Adipocyte (in vitro differentiated cells): ENCODE measurements at places on chromosomes 11 and 22.

DNA sequence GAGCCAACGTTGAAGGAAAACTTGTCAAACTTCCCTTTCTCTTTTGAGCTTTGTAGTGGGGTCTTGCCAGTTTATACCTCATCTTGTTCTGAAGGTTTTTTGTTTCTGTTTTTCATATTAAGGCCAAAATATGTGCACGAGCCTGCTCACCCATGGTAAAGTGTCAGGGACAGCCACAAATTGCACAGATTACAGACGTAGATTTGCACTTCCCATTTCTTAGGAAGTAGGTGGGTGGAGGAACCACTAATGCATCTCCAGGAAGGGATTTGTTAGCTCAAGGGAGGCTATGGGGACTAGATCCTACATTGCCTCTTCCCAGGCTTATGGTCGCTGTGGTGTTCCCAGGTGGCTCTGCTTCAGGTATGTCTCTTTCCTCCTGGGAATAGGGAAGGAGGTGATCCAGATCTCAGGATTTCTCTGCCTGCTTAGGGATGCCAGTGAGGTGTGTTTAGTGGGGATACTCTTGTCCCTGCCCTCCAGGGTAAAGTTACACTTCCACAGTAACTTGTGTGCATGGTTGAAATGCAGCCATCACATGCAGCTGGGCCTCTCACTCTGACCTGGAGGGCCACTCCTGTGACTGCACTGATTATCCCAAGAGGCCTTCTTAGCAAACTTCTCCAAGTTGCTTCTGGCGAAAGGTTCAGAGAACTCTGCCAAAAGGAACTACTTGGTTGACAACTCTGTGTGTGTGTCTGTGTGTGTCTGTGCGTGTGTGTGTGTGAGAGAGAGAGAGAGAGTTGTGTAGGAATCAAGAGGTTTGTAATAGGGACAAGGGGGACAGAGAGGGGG, 9.8 kb downstream of the PPFIBP2 start:
- DNase-seq: no peak

DNA sequence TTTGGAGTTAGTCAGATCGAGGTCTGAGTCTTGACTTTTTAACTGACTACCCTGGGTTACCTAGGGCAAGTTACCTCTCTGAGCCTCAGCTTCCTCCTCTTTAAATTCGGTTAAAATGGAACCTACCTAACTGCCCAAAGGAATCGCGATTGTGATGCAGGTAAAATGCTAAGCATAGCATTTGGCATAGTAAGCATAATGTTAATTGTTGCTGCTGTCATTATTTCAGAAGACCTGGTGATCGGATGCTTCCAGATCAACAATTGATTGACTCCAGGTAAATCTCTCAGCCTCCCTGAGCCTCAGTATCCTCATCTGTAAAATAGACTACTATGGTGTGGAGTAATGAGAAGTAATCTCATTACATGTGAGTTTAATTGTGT, 550 bp upstream of the SLC43A1 start:
- no peak for DNase-seq

GRCh38 chr11:130192845-130193267, 33.3 kb downstream of the ST14 start:
- no peak for DNase-seq

GRCh38 chr11:45937916-45938315, 15.5 kb downstream of the LARGE2 start:
- DNase-seq: no peak

- no peak for DNase-seq
Measured at GRCh38 chr11:62146476-62147200, 22.8 kb downstream of the INCENP start.

DNA sequence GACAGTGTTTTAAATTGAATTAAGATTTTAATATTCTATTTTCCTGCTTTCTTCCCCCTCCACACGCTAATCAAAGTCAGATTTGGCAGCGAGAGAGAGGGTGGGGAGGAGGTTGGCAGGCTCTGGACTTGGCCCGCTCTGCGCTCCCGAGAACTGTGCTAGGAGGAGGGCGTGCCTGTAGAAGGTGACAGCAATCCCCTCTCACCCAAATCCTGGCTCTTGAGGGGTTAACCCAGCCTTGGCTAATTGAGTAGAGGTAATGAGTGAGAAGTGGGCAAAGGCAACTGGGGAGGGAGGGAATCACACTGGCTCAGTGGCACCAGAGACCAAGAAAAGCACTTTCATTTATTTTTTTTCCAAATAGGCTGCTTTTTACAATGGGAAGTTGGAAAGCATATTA, 42.2 kb downstream of the BUD13 start:
- no peak for DNase-seq

- no peak for DNase-seq
Measured at GRCh38 chr11:65641297-65642013, 3.6 kb downstream of the SIPA1 start.

DNA sequence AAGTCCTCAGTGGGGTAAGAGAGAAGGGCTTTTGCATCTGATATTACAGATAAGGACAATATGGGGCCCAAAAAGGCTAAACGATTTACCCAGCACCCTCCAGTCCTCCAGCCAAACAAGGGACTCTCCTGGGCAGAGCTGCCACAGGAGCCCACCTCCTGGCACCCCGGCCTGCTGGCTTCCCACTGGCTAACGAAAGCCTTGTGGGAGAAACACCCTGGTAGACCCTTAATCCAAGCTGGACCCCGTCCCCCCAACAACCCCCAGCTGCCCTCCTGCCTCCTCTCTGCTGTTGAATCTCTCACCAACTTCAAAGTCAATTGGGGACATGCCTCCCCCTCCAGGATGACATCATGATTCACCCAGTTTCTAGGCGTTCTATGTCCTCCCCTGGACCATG, 10.8 kb downstream of the C1QTNF6 start:
- no peak for DNase-seq

DNA sequence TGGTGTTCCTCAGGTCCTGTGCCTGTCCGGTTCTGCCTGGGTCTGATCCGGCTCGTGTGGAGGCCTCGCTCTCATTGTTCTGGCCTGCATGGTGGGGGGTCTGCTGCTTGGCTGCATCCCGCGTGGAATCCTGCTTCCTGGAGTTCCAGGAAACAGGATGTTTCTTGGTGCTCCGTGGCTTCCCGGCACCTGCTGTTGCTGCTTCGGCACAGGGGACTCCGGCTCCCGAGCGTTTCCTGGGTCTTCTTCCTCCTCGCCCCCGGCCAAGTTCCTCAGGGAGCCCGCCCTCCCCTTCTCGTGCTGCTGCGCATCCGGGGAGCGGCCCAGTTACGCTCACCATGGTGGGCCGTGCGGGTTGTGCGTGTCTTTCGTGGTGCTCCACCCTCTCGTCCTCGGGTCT, 29.9 kb downstream of the GLB1L2 start:
- DNase-seq: no peak

DNA sequence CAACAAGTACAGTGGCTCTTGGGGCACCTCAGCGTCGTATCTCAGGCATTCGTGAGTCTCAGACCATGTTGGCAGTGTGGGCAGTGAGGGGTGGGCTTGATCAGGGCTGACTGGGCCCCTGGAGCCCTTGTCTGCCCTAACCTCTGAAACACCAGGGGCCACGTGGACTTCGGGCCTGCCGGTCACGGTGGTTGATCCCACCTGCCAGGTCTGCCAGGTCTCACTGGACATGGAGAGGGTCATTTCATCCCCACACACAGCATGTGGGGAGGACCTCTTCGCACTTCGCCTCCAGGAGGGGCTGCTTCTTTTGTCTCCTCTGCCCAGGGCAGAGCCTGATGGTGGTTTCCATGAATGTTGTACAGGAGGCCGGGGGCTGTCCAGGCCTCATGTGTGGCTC, 77.1 kb downstream of the MPPED1 start:
- DNase-seq: no peak

DNA sequence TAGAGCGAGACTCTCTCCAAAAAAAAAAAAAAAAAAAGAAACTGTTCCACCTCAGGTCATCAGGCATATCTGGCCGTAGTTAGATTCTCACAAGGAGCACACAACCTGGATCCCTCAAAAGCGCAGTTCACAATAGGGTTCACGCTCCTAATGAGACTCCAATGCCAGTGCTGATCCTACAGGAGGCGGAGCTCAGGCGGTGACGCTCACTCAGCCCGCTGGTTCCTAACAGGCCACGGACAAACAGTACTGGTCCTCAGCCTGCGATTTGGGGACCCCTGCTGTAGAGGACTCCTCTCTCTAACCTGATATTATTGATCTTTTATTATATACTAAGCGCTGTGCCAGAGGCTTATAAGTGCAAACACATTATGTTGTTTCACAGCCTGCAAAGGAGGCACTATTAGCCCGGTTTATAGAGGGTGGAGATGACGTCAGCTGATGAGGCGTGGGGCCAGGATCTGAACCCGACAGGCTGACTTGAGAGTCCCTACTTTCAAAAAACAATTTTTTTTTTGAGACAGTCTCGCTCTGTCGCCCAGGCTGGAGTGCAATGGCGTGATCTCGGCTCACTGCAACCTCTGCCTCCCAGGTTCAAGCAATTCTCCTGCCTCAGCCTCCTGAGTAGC, 4.9 kb upstream of the MAFF start:
- DNase-seq: no peak

GRCh38 chr22:40289991-40290459, 56.3 kb upstream of the ADSL start:
- no peak for DNase-seq

DNA sequence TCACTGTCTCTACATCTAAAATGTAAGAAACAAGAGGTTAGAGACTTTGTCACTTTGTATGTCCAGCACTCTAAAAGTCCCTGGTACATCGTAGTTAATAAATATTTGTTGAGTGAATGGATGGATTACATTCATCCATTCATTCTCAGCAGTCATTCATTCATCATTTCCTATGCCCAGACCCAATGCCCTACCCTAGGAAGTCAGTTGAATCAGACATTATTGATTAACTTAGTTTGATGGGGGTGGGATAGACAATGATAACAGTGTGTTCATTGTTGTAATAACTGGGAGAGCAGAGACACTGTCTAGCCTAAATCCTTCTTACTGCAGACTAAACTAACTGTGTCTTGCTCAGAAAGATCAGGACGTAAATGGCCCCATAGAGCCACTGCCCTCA, 1.2 kb upstream of the CENPM start:
- DNase-seq: no peak

GRCh38 chr11:76830639-76831327, 29.9 kb upstream of the ACER3 start:
- peak; percentile 84 for DNase-seq

DNA sequence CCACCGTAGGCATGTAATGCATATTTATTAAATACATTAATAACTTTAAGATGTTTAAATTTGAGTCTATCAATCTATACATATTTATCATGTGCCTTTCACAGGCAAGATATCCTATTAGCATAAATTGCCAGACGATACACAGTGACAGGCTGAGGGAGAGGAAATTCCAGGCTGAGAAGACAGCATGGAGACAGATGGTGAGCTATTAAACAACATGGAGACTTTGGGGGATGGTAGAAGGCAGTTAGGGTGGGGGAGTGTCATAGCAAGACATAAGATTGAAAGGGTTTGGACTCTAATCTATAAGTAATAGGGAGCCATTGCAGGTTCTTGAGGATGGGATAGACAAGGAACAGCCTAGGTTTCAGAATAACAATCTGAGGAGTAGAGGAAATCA, 138.5 kb downstream of the NXPE2 start:
- DNase-seq: no peak

DNA sequence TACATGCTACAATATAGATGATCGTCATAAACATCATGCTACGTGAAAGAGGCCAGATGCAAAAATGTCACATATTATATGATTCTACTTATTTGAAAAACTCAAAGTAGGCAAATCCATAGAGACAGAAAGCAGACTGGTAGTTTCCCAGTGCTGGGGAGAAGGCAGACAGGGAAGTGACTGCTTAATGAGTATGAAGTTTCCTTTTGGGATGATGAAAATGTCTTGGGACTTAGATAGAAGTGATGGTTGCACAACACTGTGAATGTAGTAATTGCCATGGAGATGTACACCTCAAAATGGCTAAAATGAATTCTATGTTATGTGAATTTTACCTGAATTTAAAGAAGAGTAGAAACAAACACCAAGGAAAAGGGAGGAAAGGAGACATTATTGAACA, 45.2 kb upstream of the EHF start:
- no peak for DNase-seq

DNA sequence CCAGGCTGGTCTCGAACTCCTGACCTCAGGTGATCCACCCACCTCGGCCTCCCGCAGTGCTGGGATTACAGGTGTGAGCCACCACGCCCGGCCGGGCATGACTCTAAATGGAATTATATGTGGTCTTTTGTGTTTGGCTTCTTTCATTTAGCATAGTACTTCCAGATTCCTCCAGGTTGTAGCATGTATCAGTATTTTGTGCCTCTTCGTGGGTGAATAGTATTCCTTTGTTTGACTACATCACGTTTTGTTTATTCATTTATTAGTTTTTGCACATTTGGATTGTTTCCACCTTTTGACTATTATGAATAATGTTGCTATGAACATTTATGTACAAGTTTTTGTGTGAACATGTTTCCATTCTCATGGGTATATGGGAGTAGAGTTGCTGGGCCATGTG, 24.4 kb downstream of the QSER1 start:
- no peak for DNase-seq

DNA sequence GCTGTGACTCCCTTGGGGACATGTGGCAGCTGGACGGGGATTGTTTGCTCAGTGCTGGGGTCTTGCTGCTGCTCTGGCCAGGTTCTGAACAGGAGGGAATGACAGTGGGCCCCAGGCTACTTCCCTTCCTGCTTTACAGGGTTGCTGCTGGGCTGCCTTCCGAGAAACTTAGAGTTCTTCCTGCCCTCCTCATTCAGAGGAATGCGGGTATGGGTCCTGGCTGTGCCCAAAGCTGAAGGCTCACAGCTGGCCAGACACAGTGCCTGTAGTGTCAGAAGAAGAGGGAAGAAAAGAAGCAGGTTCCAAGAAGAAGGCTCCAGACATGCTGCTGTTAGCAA, 108.3 kb upstream of the PARVA start:
- DNase-seq: peak; percentile 74

- peak; percentile 84 for DNase-seq
Measured at GRCh38 chr11:34492806-34493414, 20.7 kb downstream of the ELF5 start.

DNA sequence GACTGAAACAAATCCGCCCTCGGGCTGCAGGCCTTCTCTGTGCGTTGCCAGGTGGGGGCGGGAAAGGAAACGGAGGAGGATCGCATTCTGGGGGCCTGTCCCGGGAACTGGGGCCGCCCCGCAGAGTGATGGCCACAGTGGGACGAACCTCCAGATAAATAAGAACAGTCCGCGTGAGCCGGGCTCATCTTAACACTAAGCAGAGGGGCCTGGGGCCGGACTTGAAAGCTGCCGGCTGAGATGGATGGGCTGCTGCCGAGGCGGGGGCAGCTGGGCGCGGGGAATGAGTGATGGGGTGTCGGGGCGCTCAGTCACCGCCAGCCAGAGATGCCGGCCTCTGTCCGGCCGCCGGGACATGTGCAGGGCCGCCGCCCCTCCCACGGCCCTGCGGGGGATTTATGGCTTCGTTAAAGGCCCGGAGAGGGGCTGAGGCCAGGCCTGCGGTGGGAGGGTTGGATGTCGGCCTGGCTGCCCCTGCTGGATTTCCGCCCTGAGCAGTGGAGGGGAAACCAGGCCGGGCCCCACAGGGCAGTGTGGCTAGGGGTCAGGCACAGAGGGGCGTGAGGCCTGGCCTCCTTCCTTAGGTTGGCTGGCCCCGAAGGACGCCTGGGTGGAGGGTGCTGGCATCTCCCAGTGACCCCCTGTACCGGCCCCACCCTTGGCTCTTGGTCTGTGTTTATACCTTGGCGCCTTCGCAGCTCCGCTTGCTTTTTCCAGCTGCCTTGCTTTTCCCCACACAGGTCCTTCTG, 45.3 kb upstream of the CD82 start:
- DNase-seq: no peak

- DNase-seq: no peak
Measured at GRCh38 chr11:92495107-92495793, 270.6 kb downstream of the FAT3 start.
